ENCODE measurements at places on chromosomes 6 and 20. TPM values are rescaled to one million over a fixed set of nuclear protein-coding genes. Genes with fewer than 3 reads are reported as not detected.

The FHL5 gene
- 0.92 TPM for total RNA-seq

The RCAN2 gene
- total RNA-seq, result 42.7 TPM

The CCN5 gene
- not detected for total RNA-seq

The OR2J3 gene
- total RNA-seq, result not detected

The ZBTB9 gene
- 10.6 TPM for total RNA-seq

The C20orf204 gene
- 3.7 TPM for total RNA-seq

The TXLNB gene
- total RNA-seq, result 1.2 TPM

The SYNDIG1 gene
- total RNA-seq, result 18.0 TPM

The SPTLC3 gene
- 3.5 TPM for total RNA-seq

The EPPIN gene
- not detected for total RNA-seq

The SGK2 gene
- 0.46 TPM for total RNA-seq

The CFB gene
- 3.2 TPM for total RNA-seq

The PKHD1 gene
- total RNA-seq, result under 0.01 TPM

The DUSP15 gene
- total RNA-seq, result 12.5 TPM

The SLC44A4 gene
- total RNA-seq, result not detected

The RAET1G gene
- total RNA-seq, result not detected

The COL10A1 gene
- not detected for total RNA-seq

The DZANK1 gene
- total RNA-seq, result 6.0 TPM

The C6orf15 gene
- total RNA-seq, result not detected

The RBPJL gene
- total RNA-seq, result not detected

The FOXC1 gene
- 5.1 TPM for total RNA-seq

The TP53TG5 gene
- total RNA-seq, result not detected

The TGM3 gene
- 0.46 TPM for total RNA-seq

The GPR63 gene
- 14.3 TPM for total RNA-seq

The SLC39A7 gene
- 53.1 TPM for total RNA-seq

The GMPR gene
- 10.8 TPM for total RNA-seq

The SS18L1 gene
- 75.9 TPM for total RNA-seq

The FOXA2 gene
- 0.69 TPM for total RNA-seq

The RIPOR3 gene
- 2.3 TPM for total RNA-seq

The UNC5CL gene
- 0.23 TPM for total RNA-seq

The NOL4L gene
- total RNA-seq, result 21.2 TPM

The CEP57L1 gene
- total RNA-seq, result 73.4 TPM

The EMILIN3 gene
- total RNA-seq, result 3.5 TPM

The NRSN1 gene
- 31.4 TPM for total RNA-seq

The SLC32A1 gene
- 34.4 TPM for total RNA-seq

The BCAS1 gene
- 11.8 TPM for total RNA-seq

The BEND3 gene
- 4.8 TPM for total RNA-seq

The PSORS1C2 gene
- not detected for total RNA-seq

The COL9A3 gene
- total RNA-seq, result 7.8 TPM

The HEY2 gene
- 2.8 TPM for total RNA-seq

The CUL9 gene
- 34.1 TPM for total RNA-seq

The SNX5 gene
- total RNA-seq, result 81.0 TPM

The KIF6 gene
- total RNA-seq, result 6.7 TPM

The BEND6 gene
- total RNA-seq, result 47.3 TPM

The WFDC12 gene
- total RNA-seq, result not detected

The TFAP2D gene
- 0.92 TPM for total RNA-seq

The CLPSL1 gene
- total RNA-seq, result not detected

The SLC22A2 gene
- total RNA-seq, result 0.46 TPM

The TFAP2B gene
- total RNA-seq, result 0.46 TPM

The OGFR gene
- total RNA-seq, result 20.5 TPM

The MYLIP gene
- 25.8 TPM for total RNA-seq

Measured in diencephalon (tissue), 1 donor.